ENCODE measurements at places on chromosomes 13 and 19. TPM values are rescaled to one million over a fixed set of nuclear protein-coding genes. Genes with fewer than 3 reads are reported as not detected.

DNA sequence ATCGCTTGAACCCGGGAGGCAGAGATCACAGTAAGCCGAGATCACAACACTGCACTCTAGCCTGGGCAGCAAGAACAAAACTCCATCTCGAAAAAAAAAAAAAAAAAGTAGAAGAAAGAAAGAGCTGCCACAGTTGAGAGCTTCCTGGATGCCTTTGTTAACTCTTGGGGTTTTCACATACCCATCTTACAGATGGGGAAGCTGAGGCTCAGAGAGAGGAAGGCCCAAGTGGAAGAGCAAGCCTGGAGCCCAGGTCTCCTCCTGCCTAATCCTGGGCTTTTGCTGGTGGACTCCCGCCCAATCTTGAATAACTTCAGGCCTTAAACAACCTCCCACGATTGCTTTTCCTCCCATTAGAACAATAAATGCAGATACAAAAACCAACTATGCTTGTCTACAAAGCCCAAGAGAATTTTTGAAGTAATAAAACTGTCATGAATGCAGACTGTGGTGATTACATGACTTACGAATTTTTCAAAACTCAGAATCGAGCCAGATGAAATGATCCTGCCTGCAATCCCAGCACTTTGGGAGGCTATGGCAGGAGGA, 41.7 kb downstream of the LTBP4 start:
- no peak for DNase-seq

GRCh38 chr13:39450176-39450575, 152.8 kb downstream of the LHFPL6 start:
- DNase-seq = no peak

DNA sequence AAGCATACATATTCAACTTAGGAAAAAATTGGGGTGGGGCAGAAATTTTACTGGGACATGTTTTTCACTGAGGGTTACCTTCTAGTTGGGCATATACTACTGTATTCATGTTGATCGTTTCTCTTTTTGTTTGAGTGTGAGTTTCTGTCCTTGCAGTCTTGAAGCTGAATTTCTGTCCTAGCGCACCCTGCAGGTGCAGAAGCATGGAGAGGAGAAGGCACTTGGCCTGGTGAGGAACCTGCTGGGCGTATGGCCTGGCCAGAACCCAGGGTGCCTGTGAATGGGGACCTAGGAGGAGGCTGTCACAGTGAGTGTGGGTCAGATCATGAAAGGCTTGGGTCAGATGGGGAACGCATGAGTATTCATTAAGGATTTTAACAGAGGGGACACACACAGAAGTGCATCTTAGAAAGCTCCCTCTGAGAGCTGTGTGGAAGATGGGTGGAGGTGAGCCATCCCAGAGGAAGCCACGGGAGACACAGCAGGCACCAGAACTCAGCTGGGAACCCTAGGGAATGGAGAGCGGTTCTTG, 36.8 kb downstream of the SERP2 start:
- no peak for DNase-seq

DNA sequence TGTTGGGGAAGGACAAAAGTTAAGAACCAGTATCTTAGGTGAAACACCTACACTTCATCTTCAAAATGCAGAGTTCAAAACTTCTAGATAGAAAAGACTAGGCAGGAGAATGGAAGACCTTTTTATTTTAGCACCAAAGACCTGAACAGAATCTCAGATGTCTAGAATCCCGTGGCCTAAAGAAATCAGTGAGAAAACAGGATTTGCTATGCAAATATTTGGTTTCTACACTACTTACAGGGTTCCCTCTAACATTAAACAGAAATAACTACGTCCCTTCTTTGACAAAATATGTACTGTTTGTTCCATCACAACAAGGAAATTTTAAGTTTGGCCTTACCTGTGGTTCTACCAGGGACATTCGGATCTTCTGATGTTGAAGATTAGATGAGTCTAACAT, 21.5 kb downstream of the DIS3 start:
- no peak for DNase-seq

GRCh38 chr13:49323344-49323743, 75.6 kb downstream of the CDADC1 start:
- DNase-seq = no peak

DNA sequence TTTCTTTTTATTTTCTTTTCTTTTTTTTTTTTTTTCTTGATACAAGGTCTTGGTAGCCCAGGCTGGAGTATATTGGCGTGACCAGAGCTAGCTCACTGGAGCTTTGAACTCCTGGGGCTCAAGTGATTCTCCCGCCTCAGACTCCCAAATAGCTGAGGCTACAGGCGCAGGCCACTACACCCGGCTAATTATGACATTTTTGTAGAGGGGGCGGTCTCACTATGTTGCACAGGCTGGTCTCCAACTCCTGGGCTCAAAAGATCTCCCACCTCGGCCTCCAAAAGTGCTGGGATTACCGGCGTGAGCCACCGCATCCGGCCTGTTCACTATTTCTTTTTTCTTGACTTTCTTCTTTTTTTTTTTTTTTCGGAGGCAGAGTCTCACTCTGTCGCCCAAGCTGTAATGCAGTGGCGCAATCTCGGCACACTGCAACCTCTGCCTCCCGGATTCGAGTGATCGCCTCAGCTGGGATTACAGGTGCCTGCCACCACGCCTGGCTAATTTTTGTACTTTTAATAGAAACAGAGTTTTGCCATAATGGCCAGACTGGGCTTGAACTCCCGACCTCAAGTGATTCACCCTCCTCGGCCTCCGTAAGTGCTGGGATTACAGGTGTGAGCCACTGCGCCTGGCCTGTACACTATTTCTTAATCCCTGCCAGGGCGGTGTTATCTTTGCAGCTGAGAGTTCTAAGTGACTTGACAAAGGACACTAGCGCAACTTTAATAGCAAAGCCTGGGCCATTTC, 37.1 kb upstream of the LSM14A start:
- DNase-seq = no peak

GRCh38 chr13:22027566-22027965, 356.7 kb downstream of the FGF9 start:
- no peak for DNase-seq

DNA sequence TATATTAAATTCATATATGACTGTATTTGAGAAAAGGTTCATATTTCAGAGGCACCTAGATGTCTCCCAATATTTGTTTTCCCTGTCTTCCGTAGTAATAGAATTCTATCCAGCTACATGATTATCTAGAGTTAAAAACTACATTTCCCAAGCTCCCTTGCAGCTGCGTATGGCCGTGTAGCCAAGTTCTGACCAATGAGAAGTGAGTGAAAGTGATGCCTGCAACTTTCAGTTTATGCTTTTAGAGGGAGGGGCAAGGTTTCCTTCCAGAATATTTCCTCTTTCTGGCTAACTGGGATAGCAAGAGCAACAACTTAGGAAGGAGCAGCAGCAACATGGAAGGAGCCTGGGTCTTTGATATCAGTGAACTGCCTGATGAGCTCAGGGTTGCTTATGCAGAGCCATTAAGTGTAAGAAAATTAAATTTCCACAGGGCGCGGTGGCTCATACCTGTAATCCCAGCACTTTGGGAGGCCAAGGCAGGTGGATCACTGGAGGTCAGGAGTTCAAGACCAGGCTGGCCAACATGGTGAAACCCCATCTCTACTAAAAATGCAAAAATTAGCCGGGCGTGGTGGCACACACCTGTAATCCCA, 23.2 kb upstream of the CYP2A13 start:
- no peak for DNase-seq

GRCh38 chr19:37243206-37243632, 25.2 kb downstream of the ZNF383 start:
- DNase-seq = no peak

- DNase-seq = no peak
Observed at GRCh38 chr13:56515441-56515840, 625.3 kb upstream of the PRR20A start.

DNA sequence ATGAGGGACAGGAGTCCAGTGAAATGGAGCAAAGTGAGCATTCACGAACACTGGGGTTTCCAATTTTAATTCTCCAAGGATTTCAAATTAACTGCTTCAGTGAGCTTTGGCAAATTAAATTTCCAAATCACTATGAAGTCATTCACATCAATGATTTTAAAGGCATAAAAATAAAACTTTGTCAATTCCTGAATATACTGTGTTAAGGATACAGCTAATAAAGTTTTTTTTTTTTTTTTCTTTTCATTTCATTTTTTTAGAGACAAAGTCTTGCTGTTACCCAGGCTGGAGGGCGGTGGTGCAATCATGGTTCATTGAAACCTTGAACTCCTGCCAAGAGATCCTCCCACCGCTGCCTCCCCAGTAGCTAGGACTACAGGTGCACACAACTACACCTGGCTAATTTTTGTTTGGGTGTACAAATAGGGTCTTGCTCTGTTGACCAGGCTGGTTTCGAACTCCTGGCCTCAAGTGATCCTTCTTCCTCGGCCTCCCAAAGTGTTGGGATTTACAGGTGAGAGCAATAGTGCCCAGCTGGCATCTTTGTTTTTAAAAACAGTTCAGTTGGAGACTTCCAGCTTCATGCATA, 21.9 kb downstream of the RBM26 start:
- no peak for DNase-seq

- DNase-seq = no peak
Observed at GRCh38 chr19:10835089-10835753, 791 bp downstream of the TMED1 start.

DNA sequence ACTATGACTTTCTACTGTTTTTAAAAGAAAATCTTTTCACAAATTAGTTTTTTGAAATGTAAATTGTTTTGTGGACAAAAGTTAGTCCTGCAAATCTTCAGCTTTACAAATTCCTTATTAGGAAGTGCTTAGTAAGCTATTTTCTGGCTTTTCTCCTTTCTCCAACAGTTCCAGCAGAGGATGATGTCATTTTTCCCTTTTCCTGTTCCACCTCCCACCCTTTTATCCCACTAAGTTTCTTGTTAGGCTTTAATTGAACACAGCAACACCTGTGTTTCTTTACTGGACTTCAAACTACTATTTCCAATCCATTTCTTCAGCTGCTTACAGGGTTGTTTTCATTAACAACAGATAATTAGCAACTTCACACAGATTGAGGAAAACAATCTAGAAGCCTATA, 389.2 kb downstream of the NDFIP2 start:
- DNase-seq = no peak

DNA sequence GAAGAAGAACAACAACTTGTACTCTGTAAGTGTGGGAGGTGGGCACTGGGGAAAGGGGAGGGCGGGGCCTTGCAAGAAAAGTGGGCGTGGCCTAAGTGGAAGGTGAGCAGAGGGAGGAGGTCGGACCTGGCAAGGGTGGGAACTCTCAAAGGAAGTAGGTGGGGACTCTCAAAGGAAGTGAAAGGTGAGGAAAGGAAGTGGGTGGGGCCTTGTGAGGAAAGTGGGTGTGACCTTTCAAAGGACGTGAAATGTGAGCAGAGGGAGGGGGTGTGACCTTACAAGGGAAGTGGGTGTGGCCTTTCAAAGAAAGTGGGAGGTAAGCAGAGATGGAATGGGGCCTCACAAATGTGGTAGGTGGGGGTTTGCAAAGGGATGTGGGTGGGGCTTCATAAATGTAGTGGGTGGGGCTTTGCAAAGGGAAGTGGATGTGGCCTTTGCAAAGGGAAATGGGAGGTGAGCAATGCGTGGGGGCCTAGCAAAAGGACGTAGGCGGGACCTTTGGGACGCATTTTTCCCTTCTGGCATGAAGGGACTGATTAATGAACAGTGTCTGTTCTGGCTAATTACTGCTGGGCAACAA, 25.9 kb downstream of the ACSBG2 start:
- peak; percentile 35 for DNase-seq

DNA sequence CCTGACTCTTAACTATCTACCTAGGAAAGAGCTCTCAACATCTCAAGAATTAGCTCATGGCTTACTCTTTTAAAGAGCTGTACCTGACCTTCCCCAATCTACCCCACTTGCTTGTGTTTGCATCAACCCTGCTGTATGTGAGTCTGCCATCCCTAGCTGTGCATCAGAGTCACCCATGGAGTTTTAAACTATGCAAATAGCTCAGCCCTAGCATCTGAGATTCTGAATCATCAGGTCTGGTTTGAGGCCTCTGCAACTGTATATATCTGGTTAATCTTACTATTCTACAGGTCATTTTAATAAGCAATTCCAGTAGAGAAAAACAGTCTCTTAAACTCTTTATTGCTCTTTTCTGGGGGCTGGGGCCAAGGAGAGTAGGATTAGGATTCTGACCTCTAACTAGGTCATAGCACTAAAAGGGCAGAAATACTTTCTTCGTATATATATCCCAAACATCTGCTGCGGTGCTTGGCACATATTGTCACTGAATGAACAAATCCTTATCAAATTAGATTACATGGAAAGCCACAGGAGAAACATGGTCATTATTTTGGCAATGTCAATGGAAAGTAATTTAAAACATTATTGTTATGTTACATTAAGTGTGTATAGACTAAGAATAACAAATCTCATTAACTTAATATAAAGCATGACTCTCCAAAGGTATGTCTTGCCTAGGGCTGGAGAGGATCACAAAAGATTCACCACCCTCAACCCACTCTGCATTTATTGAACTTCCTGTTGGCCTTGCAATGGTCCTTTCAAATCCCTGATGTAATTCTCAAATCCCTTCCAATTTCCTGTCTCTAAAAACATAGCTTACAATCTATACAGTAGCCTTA, 232.2 kb downstream of the DACH1 start:
- DNase-seq = no peak

- no peak for DNase-seq
Observed at GRCh38 chr13:31334547-31334946, 134.8 kb downstream of the B3GLCT start.

DNA sequence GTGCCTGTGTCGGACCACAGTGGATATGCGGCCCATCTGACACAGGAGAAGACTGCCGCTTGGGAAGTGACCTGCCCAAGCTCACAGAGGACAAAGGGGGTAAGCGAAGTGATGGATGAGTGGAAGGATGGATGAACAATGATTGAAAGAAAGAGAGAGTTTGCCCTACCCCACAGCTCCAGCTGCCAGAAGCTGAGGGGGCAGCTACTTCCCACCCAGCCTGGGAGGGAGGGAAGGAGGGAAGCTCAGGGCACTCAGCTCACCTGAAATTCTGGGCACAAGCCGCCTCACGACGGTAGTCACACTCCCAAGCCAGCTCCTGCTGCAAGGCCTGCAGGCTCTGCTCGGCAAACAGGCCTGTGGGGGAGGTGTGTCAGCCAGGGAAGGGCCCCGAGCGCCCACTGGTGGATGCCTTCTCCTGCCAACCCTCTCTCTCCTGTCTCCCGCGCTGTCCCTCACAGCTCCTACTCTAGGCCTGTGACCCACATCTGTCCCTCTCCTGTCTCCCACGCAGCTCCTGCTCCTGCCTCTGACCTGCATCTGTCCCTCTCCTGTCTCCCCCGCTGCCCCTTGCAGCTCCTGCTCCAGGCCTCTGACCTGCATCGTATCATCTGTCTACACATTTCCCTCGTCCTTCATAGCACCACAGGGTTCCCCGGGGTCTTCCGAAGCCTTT, 12.0 kb upstream of the NUMBL start:
- no peak for DNase-seq

HNRNPA1L2 gene
- 8.0 TPM for polyA plus RNA-seq

ONECUT3 gene
- polyA plus RNA-seq = not detected

CDX2 gene
- polyA plus RNA-seq = not detected

GPR42 gene
- not detected for polyA plus RNA-seq

BICRA gene
- polyA plus RNA-seq = 1.4 TPM

NLRP7 gene
- not detected for polyA plus RNA-seq

PSG5 gene
- not detected for polyA plus RNA-seq

MARCHF2 gene
- polyA plus RNA-seq = 41.4 TPM
